Aorta (tissue), 5 donors: ENCODE measurements at places on chromosomes 12 and 14.

DNA sequence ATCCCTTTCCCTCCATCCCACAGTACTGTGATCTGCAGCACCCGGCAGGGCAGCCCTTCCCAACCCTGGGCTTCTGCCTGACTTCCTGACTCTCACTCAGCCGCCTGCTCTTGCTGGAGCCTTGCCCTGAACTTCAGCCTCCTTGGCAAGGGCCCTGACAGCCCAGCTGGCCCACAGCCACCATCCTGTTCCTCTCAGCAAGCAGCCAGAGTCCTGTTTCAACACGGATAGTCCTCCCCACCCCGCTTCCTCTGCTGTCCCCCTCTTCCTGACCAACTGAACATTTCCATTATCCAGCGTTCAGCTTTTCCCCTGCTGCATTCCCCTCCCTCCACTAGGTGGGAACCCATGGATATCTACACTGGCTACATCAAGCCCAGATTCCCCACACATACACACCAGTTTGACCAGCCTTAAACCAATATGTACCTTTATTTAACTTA lies 74.0 kb upstream of the MDM1 start:
- peak; percentile 95 for DNase-seq

DNA sequence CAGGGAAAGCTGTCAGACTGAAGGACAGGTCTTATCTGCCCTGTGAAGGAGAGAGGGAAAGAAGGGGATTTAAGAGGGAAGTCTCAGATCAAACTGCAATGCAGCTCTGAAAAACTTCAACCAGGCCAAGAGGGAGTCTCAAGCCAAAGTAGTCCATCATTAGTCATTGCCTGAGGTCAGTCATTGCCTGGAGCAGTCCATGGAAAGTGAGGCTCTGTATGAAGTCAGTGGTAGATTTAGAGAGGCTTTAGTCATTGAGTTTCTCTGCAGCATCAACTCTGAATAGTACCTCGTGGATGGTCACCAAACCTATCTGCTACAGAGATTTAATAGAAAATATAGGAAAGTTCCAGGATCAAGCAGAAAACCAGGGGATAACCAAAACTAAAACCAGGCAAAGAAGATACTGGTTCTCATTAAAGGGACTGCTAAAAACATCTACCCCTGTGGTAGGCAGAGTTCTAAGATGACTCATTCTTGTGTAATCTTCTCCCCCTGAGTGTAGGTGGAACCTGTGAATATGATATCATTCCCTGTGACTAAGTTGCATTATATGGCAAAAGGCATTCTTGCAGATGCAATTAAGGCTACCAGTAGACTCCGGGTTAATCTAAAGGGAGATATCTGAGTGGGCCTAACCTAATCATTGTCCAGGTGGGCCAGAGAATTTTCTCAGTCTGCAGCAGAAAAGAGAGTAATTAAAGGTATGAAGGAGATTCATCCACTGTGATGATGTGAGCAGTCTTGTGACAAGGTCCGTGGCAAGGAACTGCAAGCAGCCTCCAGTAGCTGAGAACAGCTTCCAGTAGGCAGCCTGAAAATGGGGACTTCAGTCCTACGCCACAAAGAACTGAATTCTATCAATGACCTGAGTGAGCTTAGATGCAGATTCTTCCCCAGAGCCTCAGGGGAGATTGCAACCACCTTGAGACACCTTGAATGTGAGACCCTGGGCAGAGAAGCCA lies 123.1 kb downstream of the GALC start:
- no peak for DNase-seq

- no peak for DNase-seq
These were observed 89.8 kb upstream of the DNM1L start for GRCh38 chr12:32589165-32589865.

GRCh38 chr12:49359671-49360070 lies 7.6 kb upstream of the SPATS2 start:
- DNase-seq = no peak

DNA sequence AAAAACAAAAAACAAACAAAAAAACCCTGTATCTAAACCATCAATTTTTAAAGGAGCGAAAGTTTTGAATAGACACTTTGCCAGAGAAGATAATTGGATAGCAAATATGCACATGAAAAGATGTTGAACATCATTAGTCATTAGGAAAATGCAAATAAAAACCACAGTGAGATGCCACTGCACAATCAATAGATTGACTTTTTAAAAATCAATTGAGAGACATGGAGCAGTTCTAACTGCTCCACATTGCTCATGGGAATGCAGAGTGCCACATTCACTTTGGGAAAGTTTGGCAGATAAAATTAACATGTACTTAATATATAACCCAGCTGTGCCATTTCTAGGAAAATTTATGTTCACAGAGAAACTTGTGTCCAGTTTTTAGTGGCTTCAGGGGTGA lies 12.7 kb downstream of the EIF2S1 start:
- no peak for DNase-seq

- no peak for DNase-seq
These were observed 2.5 kb downstream of the ANG start for GRCh38 chr14:20690848-20691640.

GRCh38 chr12:120702637-120703036 lies 7.6 kb upstream of the UNC119B start:
- DNase-seq = no peak

DNA sequence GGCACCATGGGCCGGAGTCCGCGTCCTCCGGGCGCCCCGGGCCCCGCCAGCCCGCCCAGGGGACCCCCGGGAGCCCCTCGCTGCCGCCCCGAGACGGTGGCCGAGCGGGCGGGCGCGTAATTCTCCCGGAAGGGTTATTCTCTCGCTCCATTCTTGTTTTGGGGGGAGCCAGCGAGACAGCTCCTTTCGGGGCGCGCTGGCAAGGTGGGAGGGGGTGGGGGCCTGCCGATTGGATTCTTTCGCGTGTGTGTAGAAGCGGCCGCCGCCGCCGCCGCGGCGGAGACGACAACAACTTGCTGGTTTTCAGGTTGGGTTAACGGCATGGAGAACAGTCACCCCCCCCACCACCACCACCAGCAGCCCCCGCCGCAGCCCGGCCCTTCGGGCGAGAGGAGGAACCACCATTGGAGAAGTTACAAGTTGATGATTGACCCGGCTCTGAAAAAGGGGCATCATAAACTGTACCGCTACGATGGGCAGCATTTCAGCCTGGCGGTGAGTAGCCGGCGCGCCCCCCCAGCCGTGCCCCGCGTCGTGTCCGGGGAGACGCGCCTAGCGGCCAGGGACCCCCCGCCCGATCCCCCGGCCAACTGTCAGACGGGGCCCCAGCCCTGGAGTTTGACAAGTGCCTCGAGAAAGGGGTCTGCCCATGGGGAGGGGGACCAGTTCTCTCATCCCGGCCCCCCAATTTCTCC lies 755 bp downstream of the SETD1B start:
- DNase-seq = peak; percentile 61

DNA sequence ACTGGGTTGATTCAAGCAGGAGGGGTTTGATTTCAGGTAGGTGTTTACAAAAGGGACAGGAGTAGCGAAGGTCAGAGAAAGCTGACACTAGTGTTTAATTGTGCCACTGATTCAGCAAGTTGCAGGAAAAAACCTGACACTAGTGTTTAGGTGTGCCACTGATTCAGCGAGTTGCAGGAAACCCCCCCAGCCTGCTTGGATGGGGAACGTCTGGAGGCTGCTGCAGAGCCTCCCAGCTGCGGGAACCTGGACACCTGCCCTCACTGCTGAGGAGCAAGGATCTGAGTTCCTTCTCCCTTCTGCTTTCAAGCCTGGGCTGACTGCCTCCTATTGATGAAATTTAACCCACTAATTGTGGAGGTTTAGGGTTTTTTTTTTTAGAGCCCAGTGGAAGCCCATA lies 84.2 kb downstream of the AVPR1A start:
- no peak for DNase-seq

- DNase-seq = no peak
These were observed 36.6 kb downstream of the EID3 start for GRCh38 chr12:104340177-104340576.

GRCh38 chr12:126191031-126191891 lies 1126.0 kb downstream of the AACS start:
- DNase-seq = no peak

GRCh38 chr14:101083564-101084435 lies 180.3 kb upstream of the RTL1 start:
- no peak for DNase-seq

DNA sequence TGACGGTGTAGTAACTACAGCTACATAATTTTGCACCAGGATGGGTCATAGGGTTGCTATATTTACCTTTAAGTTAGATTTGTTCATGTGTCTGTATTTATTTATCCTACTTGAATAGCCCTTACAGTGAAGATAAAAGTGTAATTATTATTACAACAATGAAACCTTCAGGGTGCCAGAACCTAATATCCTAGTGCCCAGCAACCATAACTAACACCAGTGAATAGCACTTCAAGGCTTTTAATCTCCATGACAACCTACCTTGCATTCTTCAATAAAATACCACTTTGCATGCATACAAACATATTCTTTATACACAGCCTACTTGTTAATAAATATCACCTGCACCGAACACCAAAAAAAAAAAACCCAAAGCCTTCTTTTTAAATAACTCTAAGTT lies 58.7 kb upstream of the G2E3 start:
- DNase-seq = no peak

DNA sequence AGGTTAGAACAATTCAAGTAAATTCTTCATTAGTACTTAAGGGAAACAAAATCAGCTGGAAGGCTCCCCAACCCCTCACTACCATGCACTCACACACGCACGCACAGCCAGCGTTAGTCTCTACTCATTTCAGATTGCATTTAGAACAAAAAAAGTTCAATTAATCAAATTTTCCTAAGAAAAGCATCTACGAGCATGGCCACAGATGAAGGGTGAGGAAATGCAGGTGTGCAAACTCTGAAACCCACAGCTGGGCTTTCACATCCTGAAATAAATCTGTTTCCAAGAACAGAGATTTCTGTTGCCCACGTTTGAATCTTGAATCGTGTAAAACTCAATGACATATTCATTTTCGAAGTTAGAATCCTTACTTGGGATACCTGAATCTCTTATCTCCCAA lies 62.6 kb downstream of the SEL1L start:
- no peak for DNase-seq

DNA sequence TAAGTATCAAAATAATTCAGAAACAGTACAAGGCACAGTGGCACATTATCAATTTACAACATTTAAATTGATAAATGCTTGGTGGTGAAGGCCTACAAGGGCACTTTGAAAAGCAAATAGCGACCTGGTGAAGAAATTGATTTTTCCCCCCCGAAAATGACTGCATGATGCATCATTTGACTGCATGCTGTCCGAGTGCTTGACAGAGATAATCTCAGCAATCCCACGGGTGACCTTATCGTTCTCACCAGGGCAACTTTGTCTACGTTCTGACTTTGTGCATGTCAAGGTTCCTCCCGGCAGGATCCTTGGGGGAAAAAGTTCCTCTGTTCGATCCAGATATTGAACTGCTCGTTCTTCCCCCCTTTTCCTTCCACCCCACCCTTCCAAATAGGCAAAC lies 384.8 kb downstream of the EGLN3 start:
- no peak for DNase-seq

GRCh38 chr12:73947326-73948026 lies 590.2 kb upstream of the ATXN7L3B start:
- DNase-seq = no peak

DNA sequence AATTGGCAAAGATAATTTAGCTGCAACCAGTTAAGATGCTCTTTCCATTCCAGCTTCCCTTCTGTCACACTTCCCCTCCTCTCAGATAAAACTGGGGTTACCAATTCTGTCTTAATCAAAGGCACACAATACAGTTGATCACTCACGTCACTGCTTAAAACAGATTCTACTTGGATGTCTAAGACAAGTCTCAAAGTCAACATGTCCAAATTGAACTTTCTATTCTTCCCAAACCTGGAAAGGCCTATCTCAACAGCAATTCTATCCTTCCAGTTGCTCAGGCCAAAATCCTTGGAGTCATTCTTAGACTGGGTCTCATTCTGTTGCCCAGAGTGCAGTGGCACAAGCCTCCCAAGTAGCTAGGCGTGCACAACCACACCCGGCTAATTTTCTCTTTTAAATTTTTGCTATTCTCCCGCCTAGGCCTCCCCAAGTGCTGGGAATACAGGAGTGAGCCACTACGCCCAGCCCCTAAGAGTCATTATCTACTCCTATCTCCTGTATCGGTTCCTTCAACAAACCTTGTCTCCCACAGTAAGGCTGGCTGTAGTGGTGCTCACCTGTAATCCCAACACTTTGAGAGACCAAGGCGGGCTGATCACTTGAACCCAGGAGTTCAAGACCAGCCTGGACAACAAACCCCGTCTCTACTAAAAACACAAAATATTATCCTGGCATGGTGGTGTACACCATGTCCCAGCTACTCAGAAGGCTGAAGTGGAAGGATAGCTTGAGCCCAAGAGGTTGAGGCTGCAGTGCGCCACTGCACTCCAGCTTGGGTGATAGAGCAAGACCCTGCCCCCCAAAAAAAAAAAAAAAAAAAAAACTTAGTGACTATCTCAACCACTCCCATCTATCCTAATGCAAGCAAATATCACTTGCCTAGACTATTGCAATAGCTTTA lies 4.7 kb downstream of the RPS29 start:
- no peak for DNase-seq

DNA sequence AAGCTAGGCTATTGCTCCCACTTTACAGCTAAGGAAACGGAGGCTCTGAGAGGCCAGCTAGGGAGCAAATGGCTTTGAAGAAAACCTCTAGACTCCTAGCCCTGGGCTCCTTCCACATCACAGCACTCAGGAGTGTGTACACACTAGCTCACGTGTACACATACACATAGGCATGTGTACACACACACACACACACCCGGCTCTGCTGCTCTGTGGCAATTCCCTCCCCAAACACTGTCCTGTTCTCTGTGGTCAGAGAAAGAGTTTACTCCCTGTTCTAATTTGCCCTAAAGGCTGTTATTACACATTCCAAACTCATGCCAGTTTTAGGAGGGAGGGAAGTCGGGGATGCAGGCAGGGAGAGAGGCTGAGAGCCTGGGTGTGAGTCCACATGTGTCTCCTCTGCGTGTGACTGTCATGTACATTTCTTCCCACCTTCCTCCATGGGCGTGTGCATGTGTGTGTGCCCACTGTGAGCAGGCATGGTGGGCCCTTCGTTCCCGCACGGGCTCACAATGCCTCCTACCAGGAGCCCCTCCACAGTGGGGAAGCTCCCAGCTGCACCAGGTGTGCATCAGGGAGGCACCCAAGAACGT lies 14.2 kb downstream of the TRPV4 start:
- no peak for DNase-seq

DNA sequence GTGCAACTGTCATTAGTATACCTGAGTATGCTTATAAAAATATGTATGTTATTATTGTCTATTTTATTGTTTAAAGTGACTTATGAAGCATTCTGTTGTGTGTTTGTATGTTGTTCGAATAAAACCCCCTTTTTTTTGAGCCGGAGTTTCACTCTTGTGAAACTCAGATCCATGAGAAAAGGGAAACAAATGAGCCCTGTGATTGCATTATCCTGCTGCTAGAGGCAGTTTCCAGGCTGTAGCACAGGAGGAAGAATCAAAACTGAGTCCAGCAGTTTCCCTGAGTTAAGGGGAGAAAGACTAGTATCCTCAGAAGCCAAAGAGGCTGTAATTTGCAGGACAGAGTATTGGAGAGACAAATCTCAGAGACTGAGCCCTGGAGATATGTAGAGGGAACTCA lies 12.5 kb downstream of the SGPP1 start:
- no peak for DNase-seq

- DNase-seq = no peak
These were observed 74.4 kb downstream of the POLR3B start for GRCh38 chr12:106431839-106432411.

GRCh38 chr14:99522934-99523703 lies 41.9 kb downstream of the CCNK start:
- no peak for DNase-seq
